Fibroblast of skin of left quadriceps (primary cell): ENCODE measurements at places on chromosomes 13 and 19.
A peak's percentile ranks its signal among the peaks of the same experiment; 100 is the strongest.

- DNase-seq, result no peak
These were observed 32.2 kb downstream of the GP6 start for GRCh38 chr19:55005684-55006488.

GRCh38 chr13:30112602-30113435 lies 194.5 kb downstream of the KATNAL1 start:
- peak; percentile 73 for DNase-seq

- DNase-seq, result no peak
These were observed 133.9 kb downstream of the IRS2 start for GRCh38 chr13:109652531-109652930.

GRCh38 chr13:113918580-113918979 lies 54.7 kb upstream of the GAS6 start:
- DNase-seq, result no peak
